ENCODE measurements at places on chromosomes 3 and 15.

DNA sequence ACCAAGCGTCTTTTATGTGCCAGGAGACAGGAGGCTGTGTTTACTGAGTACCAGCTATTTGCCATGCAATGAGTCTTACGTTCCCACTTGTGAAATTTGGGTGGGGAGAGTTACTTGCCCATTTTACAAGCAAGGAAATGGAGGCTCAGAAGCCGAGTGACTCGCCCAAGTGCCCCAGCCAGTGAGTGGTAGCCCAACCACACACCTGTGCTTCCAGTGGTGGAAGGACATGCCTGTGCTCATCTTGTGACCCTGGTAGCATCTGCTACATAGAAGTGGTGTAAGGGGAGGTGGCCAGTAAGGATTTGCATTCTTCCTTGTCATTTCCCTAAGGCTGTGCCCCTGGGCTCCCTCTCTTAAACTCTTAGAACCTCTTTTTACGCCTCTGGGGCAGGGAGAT, 49.3 kb downstream of the FBLN2 start:
- DNase-seq, result no peak

GRCh38 chr15:91864664-91865063, 11.2 kb downstream of the SLCO3A1 start:
- DNase-seq, result no peak

- DNase-seq, result no peak
Observed at GRCh38 chr3:182716114-182716688, 77.1 kb upstream of the ATP11B start.

DNA sequence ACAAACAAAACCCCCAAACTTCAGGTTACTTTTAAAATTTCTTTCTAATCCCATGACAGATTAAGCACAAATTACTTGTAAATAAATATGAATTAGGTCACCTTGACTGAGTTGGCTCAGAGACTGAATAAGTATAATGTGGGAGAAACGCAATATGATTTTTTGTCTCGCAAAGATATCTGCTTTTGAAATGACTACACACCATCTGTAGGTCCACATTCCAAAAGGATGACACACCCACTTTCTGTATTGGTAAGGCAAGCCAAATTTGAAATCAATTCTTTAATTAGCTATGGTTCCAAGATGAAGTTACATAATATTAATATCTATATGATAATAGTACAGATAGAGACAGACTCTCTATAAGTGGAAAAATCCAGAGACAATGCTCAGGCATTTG, 66.9 kb upstream of the CSPG5 start:
- DNase-seq, result no peak

- no peak for DNase-seq
Observed at GRCh38 chr3:78406396-78406795, 1361.4 kb downstream of the ROBO1 start.

DNA sequence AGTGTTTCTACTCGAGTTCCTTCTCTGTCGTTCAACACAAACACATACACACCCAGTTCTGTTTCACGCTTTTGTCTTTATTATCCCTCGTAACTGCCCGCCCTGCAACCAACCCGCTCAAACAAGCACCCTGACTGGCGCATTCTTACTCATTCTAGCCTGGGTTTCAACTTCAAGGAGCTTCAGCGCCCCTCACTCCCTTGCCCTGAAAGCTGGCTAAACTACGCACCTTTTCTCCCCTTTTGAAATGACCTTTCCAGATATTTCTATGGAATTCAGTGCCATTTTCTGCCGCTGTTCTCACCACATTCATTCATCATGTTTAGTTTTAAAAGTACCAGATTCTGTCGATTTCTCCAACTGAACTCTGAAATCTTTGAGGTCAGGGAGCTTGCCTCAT, 653 bp upstream of the MFSD1 start:
- no peak for DNase-seq

GRCh38 chr3:64595253-64595694, 92.5 kb downstream of the ADAMTS9 start:
- peak; percentile 46 for DNase-seq

GRCh38 chr3:46085421-46086082, 58.3 kb upstream of the XCR1 start:
- DNase-seq, result no peak

- no peak for DNase-seq
Observed at GRCh38 chr15:98402486-98402885, 245.9 kb upstream of the IGF1R start.

GRCh38 chr3:29338377-29338776, 57.5 kb downstream of the RBMS3 start:
- no peak for DNase-seq

GRCh38 chr3:113963879-113964278, 16.1 kb downstream of the ZDHHC23 start:
- no peak for DNase-seq

DNA sequence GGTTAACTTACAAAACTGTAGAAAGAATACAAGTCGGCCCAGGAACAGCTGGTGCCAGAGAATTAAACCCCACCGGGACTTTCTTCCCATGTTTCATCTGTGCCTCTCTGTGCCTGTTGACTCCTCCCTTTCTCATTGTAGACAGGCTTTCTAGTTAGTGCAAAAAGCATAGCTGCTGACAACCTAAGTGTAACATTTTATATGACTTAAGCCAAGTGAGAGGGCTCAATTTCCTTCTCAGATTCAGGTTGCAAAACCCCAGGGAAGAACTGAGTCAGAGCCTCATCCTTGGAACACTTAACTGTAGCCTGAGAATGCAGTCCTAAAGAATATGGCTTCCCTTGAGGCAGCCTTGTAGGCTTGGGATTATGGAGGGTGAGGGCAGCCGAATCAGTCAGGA, 302.5 kb upstream of the AZI2 start:
- DNase-seq, result no peak

- DNase-seq, result no peak
Observed at GRCh38 chr3:190024912-190025311, 95.8 kb downstream of the P3H2 start.

- no peak for DNase-seq
Observed at GRCh38 chr3:78086150-78086549, 1046.3 kb downstream of the ROBO2 start.
